ENCODE measurements at places on chromosomes 1 and 21.

DNA sequence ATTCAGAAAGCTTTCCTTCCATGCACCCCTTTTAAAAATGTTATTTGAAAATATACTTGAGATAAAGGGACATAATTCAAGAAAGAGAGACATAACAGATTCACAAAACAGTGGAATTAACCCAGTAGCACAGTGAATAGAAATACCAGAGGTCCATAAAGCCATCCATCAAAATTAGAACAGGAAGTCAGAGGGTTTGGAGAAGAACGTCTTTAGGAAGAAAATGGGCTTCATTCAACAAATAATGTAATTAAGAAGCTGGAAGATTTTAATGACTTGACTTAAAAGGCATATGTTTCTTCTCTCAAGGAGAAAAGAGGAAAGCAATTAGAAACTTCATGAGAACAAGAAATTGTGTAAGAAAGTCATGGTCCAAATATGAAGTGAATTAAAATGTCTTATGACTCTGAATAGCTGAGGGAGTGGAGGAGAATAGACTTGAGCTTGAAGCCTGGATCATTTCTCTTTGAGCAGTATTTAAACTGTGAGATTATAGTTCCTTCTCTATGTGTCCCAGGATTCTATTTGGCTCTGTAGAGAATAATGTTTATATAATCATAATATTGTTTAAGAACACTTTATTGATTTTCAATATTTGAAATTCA lies 7.9 kb upstream of the HCRTR1 start:
- no peak for DNase-seq

DNA sequence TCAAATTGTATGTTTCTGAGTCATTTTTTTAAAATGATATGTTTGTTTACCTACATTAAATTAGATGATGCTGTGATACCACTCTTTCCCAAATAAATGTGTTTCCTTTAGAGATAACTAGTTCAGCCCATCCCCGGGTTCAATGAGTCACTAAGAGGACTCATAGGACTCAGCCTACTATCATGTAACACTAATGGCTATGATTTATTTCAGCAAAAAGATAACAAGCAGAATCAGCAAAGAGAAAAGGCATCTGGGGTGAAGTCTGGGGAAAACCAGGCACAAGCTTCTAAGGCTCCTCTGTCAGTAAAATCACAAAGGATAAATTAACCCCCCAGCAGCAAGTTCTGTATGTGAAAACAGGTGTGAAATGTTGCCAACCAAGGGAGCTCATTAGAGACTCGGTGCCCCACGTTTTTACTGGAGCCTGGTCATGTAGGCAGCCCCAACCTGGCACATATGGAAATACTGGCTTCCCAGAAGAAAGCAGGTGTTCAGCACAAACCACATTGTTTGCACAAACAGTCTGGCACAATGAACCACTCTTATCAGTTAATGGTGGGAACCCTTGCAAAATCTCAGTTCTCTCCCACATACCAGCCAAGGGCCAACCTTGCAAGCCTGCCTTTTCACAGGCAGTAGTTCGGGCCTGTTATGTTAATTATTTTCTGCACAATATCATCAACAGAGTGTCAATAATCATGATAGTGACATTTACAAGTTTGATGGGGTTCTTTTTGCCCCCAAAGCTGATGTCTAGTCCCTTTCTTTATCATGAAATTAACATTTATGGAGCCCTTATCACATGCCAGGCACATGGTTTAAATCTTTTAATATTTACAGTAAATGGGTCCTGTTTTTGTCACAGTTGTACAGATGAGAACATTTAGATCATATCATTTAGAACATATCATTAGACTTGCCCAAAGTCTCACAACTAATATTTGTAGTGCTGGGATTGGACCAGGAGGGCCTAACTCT lies 23.1 kb upstream of the CNN3 start:
- DNase-seq: peak; percentile 51

GRCh38 chr1:32782086-32782485 lies 35.1 kb downstream of the YARS1 start:
- no peak for DNase-seq

DNA sequence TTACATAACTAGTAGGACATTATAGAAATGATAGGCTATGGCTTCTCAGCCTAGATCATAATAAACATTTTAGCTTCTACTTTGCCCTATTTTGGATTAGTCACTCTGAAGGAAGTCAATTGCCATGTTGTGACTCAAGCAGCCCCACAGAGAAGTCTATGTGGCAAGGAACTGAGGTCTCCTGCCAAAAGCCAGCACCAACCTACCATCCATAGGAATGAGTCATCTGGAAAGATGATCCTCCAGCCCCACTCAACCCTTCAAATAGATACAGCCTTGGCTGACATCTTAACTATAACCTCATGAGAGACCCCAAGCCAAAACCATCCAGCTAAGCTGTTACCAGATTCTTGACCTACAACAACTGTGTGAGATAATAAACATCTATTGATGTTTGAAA lies 76.3 kb upstream of the BEND5 start:
- DNase-seq: no peak

- DNase-seq: no peak
Measured at GRCh38 chr1:175015243-175015642, 8.0 kb downstream of the MRPS14 start.

DNA sequence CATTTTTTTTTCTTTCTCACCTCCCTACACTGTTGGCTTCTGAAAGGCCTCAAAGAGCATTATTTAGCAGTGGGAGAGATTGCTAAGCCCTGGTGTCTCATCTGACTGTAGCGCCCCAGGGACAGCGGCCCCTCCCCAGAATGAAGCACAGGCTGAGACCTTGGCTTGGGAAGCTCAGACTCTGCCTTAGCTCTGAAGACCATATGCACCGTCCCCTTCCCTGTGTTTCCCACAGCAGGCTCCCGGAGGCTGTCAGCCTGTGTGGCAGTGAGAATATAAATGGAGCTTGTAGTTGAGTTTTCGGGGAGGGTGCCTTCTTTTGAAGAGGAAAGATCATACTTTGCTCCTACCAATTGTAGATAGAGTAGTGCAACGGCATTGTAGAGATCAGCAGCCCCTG lies 25.3 kb downstream of the SMYD2 start:
- DNase-seq: no peak

GRCh38 chr1:186671136-186671825 lies 8.9 kb downstream of the PTGS2 start:
- DNase-seq: no peak

GRCh38 chr1:23026568-23026967 lies 7.3 kb downstream of the KDM1A start:
- no peak for DNase-seq

DNA sequence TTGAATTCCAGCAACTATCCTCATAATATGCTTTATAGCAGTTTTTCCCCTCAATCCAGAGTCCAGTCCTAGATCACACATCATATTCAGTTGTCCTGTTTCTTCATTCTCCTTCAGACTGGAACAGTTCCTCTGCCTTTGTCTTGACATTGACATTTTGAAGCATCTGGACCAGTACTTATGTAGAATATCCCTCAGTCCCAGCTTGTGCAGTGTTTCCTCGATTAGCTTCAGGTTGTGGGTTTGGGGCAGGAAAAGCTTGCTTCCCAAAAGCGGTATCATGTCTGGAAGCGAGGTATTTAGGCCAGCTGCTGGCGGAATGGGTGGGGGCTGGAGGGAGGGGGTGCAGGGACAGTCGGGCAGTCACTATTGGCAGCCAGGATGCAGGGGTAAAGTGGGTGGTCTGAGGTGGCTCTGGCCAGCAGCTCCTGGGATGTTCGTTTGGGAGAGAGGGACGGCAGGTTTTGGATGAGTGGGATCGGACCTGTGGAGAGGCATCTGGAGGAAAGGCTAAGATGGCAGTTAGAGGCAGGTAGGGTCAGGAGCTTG lies 6.5 kb downstream of the THEMIS2 start:
- DNase-seq: no peak

DNA sequence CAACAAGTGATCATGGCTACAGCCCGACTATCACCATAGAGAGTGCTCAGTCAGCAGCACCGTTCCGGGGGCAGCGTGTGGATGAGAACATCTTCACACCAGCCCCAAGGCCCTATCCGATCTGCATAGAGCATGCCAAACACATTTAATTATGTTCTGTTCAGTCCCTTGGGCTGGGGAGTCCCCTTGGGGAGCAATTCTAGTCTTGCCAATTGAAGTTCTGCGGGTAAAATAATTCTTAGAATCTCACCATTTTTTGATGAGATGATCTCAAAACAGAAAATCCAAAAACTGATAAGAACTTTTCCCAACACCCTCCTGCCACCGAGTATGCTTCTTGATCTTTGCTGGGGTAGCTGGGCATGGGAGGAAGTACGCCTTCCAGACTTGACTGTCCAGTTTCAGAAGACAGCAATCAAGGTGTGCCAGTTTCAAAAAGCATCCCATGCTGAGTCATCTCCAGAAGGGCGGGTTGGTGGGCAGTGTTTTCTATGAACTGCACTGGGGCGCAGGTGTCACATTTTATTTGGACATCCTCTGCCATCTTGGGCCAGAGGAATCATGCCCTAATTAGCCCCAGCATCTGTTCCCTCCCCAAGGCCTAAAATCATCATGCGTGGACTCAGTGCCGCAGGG lies 20.8 kb upstream of the PTPRF start:
- DNase-seq: no peak

- DNase-seq: peak; percentile 64
Measured at GRCh38 chr1:233343262-233343661, 15.7 kb downstream of the MAP3K21 start.

DNA sequence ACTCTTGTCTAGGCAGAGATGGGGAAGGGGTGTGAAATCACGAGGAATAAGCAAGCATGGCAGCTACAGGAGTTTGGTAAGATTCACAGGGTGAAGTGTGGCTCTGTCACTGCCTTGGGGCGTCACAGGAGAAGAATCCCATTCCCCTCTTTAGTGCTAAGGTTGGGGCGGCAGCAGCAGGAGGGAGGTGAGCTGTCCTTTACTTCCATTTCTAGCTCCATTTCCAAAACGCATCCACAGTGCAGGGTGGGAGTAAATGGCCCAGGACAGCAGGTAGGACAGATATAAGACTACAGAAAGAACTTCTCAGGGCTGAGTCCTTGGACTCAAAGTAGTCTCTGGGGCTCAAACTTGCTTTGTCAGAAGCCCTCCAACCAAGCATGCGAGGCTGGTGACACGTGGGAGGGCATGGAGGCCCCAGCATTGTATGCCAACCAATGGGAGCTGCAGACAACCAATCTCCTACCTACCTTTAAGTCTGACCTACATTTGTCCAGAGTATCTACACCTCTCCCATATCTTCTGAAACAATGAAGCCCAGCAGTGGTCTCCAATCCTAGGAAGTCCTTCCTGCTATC lies 8.5 kb downstream of the MEF2D start:
- no peak for DNase-seq

DNA sequence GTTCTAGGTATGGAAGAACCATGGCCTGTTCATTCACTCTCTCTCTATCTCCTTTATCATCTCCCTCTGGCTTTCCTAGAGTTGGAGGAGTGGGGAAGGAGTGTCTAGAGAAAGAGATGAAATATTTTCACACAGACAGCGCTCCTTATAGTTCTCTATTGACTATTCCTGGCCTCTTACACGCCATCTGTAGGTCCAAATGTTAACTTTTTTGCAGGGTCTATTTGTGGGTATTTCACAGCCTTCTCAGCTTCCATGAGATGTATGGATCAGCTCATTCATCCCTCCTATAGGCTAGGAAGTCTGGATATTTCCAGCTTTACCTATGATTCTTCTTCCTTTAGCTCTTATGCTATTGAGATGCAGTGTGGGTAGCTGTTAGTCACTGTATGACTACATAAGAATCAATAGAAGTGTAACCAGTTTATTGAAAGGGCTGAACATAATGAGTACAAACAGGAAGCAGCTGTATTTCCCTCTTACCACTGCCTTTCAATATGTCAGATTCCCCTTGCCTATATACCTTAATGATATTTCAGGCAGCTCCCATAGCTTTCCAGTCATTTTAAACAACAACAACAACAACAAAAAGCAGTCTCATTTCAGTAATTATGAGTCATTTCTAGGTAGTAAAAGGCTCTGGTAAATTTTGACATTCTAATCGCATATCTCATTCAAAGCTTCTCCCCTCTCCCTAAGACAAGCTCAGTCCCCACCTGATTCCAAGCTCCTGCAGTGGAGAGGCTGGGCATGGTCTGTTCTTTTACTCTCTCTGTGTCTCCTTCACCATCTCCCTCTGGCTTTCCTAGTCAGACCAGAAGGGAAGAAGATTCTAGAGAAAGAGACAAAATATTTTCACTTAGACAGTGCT lies 149.5 kb downstream of the TTLL7 start:
- DNase-seq: no peak

- no peak for DNase-seq
Measured at GRCh38 chr1:110200666-110201065, 9.4 kb upstream of the KCNC4 start.

GRCh38 chr1:55478742-55479141 lies 263.6 kb upstream of the USP24 start:
- DNase-seq: no peak

GRCh38 chr1:58585581-58586151 lies 8.6 kb upstream of the TACSTD2 start:
- no peak for DNase-seq

DNA sequence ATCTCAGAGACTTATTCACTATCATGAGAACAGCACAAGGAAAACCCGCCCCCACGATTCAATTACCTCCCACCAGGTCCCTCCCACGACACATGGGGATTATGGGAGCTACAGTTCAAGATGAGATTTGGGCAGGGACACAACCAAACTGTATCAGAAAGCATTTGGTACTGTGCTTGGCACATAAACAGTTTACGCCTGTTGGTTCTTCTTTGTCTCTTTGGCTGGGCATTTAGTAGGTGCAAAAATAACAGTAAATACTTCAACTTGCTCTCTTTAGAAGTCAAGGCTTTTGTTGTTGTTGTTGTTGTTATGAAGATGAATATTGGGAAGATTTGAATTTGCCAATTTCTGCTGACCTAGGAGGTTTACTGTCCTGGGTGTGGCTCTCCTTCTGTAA lies 175.4 kb upstream of the IGSF21 start:
- DNase-seq: no peak

DNA sequence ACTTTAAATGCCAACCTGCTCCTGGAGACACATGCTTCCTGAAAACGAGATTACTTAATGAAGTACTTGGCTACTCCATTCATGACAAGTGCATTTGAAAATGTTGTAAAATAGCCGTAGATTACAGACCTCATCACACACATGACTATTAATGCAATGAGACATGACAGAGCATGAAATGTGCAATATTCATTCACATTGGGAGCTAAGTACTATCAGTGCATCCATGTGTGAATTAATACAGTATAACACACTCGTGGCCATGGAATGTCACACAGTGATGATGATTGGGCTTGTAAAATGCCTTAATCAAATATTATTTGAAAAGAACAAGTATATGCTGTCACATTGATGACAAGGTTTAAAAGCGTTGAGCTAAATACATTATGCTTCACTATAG lies 407.0 kb downstream of the AMY1C start:
- DNase-seq: no peak

DNA sequence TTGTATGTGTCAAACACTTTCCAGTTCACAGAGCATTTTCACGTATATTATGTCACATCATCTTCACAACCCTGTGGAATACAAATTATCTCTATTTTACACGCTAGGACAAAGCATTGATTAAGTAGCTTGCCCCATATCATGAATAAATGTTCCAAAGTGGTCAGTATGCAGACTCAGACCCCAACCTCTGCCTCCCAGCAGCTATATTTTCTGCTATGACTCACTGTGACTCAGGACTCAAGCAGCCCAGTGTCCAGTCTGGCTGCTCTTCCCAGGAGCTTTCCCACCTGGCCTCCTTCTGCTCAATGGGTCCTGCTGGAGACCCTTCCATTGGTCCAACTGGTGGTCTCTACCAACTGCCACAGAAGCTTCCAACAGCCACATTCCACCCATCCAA lies 56.0 kb upstream of the RAP1A start:
- peak; percentile 2 for DNase-seq

Measured in Calu3 (cell line).